ENCODE measurements at places on chromosomes 3 and 15.

- no peak for DNase-seq
Measured at GRCh38 chr3:191296041-191296541, 33.1 kb upstream of the CCDC50 start.

GRCh38 chr3:128794770-128795649 is 69.0 kb downstream of the RAB7A start:
- DNase-seq, result peak; percentile 52

DNA sequence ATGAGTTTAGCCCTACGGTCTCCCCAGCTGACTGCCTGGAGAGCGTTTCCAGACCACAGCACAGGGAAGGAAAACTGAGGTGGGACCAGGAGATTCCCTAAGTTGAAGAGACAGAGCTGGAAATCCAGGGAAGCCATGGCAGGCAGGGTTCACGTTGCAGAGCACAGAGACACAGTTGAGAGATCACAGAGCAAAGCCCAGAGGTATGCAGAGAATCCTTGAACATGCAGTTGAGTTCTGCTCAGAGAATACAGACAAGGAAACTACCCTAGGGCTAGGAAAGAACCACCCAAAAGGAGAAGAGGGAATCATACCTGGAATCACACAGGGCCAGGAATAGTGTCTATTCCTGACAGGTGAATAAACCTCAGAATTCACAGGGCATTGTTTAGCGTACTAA is 14.3 kb downstream of the SLC28A1 start:
- DNase-seq, result no peak

GRCh38 chr3:177837951-177838655 is 640.8 kb upstream of the TBL1XR1 start:
- DNase-seq, result no peak

DNA sequence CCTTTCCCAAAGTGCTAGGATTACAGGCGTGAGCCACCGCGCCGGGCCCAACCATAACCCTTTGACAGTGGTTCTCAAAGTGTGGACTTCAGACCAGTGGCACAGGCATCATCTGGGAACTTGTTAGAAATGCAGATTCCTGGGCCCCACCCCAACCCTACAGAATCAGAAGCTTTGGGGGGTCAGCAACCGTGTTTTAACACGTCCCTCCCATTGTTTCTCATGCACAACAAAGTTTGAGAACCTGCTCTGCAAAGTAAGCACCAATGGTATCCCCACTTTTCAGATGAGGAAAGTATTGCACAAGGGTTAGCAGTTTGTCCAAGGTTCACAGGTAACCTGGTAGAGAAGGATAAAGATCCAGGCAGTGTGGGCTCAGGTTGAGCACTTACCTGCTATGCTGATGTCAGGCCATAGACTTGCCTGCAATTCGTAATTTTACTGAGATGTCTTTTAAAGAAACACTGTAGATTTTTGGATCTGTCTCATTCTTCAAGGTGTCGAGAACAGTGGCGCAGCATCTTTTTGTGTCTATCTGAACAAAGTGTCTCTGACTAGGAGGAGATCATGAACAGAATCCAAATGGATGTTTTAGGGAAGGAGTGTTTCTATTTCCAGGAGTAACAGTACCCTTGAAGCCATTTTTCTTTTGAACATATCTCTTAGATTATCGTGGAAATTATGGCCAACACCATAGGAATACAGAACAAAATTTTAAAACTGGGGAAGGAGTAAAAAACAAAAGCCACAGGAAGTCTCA is 2.5 kb downstream of the GXYLT2 start:
- no peak for DNase-seq

DNA sequence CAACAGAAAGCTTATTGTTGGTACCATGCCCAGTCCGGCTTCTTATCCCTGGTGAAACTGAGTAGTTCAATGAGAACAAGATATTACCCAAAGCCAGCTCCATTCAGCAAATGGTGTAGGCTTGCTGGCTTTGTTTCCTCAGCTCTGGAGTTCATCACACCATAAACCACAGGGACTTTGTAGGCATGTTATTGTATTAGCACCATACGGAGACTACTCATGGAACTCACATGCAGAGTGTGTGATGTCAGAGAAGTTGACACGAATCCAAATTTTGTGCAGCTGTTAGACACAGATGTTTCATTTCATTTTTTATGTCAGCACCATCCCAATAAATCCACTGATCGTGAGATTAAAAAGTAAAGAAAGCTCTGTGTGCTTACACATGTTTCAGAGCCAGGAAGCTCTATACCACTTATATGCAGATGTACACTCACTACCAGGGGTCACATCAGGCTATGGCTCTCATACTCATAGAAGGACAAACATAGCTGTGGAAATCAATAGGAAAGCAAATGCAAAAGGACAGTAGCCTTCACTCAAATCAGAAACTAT is 63.4 kb upstream of the LEKR1 start:
- no peak for DNase-seq

DNA sequence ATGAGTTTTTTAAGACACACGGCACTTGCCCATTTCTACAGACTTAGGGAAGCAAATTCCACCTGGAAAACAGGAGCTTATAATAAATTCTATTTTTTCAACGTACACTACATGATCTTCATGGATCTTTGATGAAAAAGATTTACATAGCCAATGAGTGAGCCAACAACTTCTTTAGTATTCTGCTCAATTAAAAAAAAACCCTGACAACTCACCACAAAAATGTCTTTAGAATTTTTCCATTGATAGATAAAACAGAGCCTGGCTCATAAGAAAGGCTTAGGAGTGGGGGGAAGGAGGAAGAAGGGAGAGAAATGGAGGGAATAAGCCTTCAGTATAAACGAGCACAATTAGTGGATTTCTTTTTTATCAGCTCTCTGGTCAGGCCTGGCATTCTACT is 126.7 kb downstream of the ATP10A start:
- no peak for DNase-seq

DNA sequence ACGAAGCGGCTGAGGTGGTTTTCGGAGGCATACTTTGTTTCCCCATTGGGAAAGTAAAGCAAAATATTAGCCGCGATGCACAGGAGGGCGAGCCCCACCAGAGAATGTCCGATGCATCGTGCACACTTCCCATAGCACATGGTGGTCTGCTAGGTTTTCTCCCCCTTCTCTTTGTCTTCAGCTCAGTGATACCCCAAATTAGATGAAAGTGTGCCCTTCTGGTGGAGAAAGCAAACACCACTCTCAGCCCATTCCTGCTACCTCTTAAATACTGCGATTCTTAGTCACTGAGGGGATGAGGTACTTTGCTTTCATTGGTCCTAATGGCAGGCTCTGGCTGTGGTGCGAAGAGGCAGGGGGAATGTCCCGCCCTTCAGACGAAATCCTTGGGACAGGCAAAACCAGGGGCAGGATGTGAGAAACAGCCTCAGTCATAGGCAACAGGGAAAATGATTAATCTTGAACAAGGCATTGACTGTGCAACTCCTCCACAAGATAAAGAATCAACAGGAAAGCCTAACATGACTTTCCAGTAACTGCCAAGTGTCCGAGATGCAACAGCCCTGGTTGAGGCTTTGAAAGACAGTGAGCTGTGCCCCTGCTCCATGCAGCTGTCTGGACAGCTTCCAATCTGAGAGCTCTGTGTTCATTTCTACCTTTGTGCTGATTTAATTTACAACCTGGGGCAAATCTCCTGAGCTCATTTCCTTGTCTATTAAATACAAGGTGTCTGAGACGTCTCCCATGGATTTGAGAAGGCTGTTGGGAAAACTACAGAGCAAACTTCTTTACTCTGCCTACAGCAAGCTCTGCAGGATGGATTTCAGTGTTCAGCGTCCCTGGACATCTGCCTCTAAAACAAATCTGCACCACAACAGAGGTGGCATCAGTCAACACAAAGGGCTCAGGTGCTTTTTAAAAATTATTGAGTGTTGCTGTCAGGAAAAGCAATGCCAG is at the start of gene TM4SF1:
TM4SF1 (minus strand) TSS at position 242 of the 957 bp plus-strand sequence; CDS start at position 140, 102 bp downstream.
- DNase-seq, result no peak

DNA sequence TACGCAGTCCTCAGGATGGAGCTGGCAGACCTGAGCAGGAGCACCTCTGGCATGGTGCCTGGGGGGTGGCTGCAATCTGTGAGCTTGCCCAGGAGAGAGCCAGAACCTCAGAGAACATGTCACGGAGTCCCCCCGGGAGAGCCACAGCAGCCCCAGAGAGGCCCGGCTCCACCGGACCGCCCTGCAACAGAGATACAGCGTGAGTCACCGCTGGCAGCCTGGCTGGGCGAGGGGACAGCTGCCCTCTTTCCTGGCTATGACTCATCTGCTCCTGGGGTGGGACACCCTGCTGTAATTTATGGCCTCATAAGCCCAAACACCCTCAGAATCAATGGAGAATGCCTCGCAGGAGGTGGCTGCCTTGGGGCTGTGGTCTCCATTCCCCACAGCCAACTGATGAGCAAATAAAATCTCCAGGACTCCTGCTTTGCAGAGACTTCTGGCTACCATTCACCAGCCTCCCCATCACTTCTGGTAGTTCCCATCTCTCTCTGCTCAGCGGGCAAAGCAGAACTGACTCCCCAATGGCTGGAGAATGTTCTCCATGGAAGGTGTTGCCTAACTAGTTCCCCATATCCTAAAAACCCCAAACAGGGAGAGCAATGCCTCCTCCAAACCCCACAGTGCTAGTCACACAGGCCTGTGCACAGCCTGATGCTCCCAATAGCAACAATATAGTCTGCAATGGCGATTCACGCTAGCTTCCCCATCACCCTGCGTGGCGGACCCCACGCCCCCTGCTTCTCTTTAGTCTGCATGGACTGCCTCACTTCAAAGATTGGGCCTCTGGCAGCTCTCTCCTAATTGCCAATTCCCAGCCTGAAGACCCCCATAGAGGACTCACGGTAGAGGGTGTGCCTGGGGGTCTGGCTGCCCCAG is 21.6 kb downstream of the ACSBG1 start:
- no peak for DNase-seq

DNA sequence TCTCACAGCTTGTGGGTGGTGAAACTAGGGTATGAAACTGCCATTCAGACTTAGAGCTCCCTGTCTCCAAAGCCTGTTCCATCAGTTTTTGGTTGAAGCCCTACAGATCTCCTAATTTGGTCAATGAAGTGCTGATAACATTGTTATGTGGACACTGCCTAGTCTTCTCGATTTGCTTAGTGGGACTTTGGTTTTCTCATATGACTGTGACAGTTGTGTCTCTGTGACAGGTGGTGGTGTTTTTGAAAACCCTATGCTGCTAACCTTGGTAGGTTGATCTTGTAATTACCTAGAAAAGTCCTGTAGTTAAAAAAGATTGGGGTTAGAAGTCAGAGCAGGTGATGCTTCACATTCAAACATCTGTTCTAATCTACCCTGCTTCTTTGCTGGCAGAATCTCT is 9.2 kb downstream of the PPM1L start:
- DNase-seq, result no peak

DNA sequence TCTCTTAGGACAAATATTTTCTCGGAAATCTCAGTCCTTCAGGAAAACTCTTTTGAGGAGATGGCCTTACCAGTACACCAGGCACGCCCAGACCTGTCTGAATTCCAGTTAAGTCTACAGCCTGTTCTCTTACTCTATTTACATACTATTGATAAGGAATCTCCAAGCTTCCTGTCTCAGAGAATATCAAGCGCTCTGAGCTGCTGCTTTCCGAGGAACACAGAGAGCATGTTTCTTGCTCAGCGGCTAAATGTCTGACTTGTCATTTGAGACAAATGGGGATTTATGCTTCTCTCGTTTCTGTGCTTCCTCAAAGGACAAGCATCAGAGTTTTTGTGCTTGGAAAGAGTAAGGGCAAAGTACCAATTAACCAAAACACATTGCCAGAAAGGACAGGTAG is 112.4 kb upstream of the CCDC54 start:
- DNase-seq, result no peak

- no peak for DNase-seq
Measured at GRCh38 chr3:196513697-196514349, 1.3 kb downstream of the SMCO1 start.

DNA sequence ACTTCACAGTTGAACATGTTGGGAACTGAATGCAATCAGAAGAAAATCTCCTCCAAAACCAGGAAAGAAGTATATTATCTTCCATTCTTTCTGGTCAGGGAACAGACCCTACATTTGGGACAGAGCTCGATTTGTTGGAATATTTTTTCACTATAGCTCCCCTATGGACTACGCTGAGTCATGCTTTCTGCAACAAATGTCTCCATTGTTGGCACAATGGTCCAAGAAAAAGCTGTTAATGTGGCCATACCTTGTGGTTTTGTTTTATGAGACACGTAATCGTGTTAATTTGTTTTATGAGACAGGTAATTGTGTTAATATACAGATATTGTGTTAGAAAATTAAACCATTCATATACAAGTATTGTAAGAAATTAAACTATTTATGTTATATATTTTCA is 101.4 kb downstream of the TGFBR2 start:
- DNase-seq, result no peak

GRCh38 chr3:136023264-136023978 is 57.9 kb downstream of the PPP2R3A start:
- DNase-seq, result no peak

- DNase-seq, result no peak
Measured at GRCh38 chr3:38118421-38119247, 18.3 kb downstream of the ACAA1 start.

GRCh38 chr3:185549122-185549521 is 3.3 kb downstream of the LIPH start:
- no peak for DNase-seq

DNA sequence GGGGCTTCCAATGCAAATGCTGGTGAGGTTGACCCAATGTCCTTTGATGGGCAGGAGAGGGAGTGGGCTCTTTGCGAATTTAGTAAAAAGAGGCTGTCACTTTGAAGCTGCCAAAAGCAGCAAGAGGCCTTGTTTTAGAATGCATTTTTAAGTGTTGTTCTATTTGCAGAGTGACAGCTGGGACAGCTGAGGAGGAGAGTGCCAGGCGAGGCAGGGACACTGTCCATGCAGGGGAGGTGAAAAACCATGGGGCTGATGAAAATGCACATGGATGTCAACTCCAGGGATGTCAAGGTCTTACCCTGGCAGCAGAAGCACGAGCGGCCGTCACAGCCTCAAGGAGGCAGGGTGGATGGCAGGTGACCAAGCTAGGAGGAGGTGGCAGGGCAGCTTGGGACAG is 279.8 kb downstream of the ADAMTS17 start:
- DNase-seq, result no peak

GRCh38 chr15:92020804-92021203 is 167.3 kb downstream of the SLCO3A1 start:
- no peak for DNase-seq

DNA sequence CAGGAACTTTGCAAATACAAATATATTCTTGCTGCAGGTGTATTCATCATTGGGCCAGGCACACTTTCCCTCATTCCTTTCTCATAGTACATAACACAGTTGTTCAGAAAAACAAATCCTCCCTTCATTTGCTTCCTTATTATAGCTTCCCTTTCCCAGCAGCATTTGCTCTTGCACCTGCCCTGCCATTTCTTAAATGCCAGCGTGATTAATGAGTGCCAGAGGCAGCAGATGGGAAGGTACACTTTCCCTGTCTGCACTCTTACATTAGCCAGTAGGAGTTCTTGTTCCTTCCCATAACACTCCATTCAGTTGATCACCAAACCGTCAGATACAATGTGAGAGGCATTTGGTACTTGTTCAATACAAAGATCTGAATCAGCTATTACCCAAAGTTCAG is 128.5 kb upstream of the GAP43 start:
- DNase-seq, result no peak

Data from effector CD8-positive, alpha-beta T cell (primary cell).